ENCODE measurements at places on chromosomes 11 and 22.

GRCh38 chr11:103939694-103940093, 96.7 kb upstream of the DDI1 start:
- DNase-seq: no peak

DNA sequence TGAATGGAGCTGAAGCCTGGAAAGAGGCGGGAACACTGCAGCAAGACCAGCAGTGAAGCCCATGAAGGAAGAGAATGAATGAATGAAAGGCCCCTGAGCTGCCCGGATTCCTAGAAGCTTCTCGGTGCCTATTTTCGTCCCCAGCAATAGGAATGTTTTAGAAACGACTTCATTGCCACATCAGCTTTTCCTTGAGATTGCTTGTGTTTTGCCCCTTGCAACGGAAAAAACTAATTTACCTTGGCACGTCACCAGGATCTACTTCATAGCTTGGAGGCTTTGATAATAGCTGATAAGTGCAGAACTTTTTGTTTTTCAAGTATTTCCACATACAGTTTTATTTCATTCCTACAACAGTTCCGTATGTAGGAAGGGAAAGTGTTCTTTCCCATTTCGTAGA, 248.9 kb upstream of the NARS2 start:
- no peak for DNase-seq

DNA sequence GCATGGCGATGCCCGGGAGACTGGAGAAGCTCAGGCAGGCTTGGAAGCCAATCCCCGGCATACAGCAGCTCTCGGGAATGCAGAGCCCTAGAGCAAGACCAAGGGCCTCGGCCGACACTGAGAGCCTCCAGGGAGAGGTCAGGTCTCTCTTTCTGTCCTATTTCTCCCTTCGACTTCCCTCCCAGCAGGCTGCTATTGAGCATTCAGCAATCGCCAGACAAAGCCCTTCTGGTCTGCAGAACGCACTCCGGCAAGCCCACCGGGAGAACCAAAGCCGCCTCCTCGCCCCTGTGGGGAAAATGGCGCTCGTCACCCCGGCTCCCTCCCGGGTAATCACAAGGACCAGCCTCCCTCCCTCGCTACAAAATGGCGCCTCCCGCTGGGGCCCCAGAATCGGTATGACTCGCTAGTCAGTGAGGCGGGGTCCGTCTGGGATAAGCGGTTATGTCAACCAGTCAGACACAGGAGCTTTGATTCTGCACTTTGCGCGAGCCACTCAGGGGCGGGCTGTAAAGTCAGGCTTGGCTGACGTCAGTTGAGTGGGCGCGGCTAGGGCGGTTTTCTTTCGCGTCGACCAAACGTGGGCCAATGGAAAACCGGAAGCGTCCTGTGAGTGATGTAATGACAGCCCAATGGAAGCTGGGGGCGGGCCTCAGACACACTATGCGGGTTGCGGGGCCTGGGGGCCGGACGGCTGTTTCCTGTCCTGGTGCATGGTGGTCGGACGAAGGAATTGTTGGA, at the start of gene ZNF143:
TSS of gene ZNF143 (plus strand) at position 691 of the 741 bp plus-strand sequence. CDS start 10,297 bp downstream, outside the sequence.
- peak; percentile 100 for DNase-seq

DNA sequence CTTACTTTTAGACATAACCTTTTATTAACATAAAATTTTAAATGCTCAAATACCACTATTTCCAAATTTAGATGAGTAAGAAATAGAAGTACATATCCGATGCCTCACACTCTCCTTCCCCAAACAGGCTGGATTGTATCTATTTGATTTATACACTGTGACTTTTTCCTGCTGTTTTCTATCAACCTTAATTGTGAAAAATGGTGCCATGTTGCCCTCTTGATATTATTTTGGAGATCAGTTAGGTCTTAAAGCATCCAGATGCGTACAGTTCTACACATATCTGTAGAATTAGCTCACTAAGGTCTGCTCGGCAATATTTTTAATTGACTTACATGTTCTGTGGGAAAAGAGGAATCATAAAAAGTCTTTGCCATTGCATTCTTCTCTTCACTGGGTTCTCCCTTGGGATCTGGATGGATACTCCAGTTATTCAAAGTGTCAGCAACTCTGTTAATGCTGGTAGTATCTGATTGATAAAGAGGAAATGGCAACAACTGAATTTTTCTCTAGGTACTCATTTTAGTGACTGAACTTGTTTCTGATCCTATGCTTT, 27.2 kb downstream of the EIF3M start:
- peak; percentile 65 for DNase-seq

DNA sequence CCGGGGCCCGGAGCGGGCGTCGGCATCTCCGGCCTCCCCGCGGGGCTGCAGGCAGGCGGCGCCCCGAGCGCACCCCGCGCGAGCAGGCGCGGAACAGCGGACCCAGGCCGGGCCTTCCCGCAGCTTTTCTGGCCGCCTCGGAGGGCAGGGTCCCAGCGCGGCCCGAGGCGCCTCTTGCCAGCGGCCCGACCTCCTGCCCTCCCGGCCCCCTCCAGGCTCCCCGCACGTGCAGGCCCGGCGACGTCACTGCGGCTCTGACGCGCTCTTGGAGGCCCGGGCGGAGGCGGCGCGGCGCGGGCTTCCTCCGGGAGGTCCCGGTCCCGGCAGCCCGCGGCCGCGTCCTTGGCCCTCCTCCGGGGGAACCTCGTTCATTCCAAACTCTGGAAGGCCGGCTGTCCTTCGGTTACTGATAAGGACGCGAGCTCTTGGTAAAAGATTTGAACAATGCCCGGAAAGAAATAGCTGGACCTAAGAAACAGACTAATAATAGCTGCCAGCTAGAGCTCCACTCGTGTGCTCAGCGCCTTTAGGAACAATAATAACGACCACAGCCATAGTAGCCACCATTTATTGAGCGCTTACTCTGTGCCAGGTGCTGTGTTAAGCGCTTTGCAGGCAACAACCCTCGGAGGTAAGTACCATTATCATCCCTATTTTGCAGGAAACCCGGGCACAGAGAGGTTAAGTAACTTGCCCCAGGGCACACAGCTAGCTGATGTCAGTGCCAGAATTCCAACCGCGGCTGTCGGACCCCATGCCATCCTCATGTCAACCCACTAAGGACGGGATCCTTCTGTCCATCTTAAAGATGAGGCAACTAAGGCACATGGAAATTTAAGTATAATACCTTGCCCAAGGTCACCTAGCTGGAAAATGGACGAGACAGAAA, 39.1 kb upstream of the CREB3L1 start:
- peak; percentile 47 for DNase-seq

- DNase-seq: no peak
Measured at GRCh38 chr22:39623603-39624500, 53.3 kb downstream of the CACNA1I start.

GRCh38 chr22:28810821-28811491, 10.6 kb upstream of the XBP1 start:
- DNase-seq: peak; percentile 12

- DNase-seq: no peak
Measured at GRCh38 chr11:100080381-100080780, 606.7 kb upstream of the ARHGAP42 start.

DNA sequence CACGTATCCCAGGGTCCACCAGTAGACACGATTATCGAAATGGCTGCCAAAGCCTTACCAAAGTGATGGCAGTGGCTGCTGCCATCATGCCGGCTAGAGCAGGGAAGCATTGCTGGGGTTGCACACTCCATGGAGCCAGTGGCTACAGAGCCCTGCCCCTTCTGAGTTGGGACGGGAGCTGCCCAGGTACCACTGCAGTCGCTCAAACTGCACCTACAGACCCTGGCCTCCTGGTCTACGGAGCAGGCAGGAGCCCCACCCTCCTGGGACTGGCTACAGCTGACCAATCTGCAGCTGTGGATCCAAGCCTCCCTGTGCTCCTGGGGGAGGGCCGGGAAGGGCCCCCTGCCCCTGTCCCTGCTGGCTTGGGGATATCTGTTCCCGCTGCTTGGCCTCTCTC, 111.4 kb downstream of the ATG16L2 start:
- DNase-seq: no peak

GRCh38 chr11:73399159-73399590, 23.0 kb downstream of the RELT start:
- no peak for DNase-seq

- no peak for DNase-seq
Measured at GRCh38 chr11:69974528-69974927, 103.6 kb upstream of the ANO1 start.

- no peak for DNase-seq
Measured at GRCh38 chr11:64799256-64799622, 3.8 kb downstream of the MAP4K2 start.

GRCh38 chr22:20282901-20283673, 15.0 kb upstream of the RTN4R start:
- DNase-seq: no peak

GRCh38 chr11:108803776-108804175, 138.9 kb downstream of the DDX10 start:
- peak; percentile 41 for DNase-seq

DNA sequence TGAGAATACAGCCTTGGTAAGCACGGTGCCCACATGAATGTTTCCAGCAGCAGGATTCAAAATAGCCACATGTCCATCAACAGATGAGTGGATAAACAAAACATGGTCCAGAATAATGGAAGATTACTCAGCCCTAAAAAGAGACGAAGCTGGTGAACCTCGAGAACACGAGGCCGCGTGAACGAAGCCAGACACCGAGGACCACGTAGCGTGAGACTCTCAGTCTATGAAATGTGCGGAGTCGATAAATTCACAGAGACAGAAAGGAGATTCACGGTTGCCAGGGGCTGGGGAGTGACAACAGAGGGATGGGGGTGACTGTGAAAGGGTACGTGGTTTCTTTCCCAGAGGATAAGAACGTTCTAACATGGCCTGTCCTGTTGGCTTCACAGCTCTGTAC, 2.9 kb upstream of the ASCL2 start:
- DNase-seq: no peak

GRCh38 chr22:20156611-20157429, 6.0 kb upstream of the CCDC188 start:
- peak; percentile 63 for DNase-seq

DNA sequence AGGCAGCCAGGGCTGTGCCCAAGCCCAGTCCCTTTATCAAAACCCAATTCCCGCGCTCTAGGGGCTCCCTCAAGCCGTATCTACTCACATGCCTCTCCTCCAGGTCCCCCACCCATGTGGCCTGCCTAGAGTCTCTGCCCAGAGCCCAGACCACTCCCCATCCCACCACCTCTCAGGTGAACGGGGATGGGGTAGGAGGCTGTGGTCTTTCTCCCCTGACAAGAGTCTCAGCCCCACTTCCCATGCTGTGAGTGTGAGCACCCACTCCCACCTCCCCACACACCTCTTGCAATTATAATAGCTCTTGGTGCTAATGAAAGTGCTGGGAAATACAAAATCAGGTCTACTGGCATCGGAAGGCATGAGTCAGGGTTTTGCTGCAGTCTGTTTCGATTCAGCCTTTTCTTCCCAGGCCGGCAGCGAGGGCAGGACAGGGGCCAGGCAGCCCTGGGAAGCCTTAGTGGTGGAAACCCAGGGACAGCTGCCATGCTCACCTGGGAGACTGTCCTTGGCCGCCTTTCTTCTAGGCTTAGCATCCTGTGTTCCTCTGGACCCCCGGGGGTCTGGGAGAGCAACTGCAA, 16.7 kb upstream of the TMPRSS4 start:
- no peak for DNase-seq

GRCh38 chr11:12662101-12662689, 12.0 kb upstream of the TEAD1 start:
- no peak for DNase-seq

GRCh38 chr11:126061707-126062678, 673 bp downstream of the CDON start:
- peak; percentile 12 for DNase-seq

DNA sequence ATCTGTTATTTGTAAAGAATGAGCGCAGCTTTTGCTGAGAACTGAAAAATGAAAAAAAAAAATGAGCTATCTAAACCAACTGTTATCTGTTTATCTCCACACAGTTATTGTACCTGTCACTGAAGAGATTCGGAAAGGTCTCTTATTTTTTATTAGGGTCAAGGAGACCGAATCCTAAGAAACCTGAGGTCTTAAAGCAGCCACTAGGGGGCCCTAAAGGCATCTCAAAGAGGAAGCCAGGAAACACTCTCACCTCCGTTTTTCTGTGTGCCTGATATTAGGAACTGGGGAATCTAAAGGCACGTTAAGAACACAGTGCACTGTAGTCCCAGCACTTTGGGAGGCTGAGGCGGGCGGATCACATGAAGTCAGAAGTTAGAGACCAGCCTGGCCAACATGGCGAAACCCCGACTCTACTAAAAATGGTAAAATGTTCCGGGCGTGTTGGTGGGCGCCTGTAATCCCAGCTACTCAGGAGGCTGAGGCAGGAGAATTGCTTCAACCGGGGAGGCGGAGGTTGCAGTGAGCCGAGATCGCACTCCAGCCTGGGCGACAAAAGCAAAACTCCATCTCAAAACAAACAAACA, 3.5 kb upstream of the LARGE1 start:
- peak; percentile 74 for DNase-seq

- no peak for DNase-seq
Measured at GRCh38 chr11:128624269-128625175, 37.2 kb upstream of the ETS1 start.

- DNase-seq: peak; percentile 59
Measured at GRCh38 chr11:123253911-123254310, 58.9 kb upstream of the CLMP start.

DNA sequence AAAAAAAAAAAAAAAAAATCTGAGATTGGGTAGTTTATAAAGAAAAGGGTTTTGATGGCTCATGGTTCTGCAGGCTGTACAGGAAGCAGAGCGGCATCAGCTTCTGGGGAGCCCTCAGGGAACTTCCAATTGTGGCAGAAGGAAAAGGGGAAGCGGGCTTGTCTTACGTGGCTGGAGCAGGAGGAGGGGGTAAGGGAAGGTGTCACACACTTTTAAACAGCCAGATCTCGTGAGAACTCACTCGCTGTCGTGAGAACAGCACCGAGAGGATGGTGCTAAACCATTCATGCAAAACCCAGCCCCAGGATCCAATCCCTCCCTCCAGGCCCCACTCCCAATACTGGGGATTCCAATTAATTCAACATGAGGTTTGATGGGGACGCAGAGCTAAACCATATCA, 806.2 kb downstream of the TBC1D22A start:
- DNase-seq: no peak

DNA sequence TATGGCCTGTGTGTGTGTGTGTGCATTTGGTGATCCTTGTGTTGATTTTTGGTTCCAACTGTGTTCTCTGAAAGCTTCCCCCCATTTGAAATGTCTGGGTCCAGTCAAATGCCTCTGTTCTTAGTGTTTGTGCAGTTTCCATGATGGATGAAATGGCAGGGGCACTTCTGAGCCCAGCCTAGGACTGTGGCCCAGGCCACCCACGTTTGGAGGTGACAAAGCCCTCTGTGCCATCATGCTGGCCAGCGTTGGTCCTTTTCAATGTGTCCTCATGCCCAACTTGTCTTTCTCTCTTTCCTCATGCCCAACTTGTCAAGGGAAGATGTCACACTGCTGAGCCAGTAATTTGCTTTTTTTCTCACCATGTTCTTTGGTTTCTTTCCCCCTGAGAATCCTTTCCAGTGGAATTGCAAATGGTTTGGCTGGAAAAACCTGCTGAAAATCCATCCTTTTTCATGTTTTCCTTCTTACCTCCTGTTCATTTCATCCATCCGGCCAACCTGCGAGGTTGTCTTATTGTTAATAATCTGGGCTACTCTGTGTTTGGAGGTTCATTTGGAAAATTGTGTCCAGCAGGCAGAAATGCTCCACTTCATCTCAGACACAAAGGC, 113.7 kb upstream of the NAV2 start:
- DNase-seq: no peak
